ENCODE measurements at places on chromosomes 12 and 14. TPM values are rescaled to one million over a fixed set of nuclear protein-coding genes. Genes with fewer than 3 reads are reported as not detected.

DNA sequence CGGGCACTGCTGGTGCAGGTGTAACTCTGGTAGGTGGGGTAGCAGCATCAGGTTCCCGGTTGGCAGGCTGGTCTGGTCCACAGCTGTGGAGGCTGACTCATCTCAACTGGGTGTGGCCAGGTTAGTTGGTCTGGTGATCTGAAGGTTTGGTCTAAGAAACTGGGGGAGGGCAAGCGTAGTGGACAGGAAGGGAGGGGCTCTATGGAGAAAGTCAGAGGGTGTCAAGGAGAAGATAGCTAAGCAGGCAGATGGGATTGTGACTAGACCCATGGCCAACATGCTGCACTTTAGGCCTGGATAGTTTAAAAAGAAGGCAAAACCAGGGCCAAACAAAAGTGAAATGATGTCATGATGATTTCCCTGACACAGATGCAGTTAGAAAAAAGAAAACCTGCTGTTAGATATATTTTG, 7.9 kb downstream of the TRIM9 start:
- DNase-seq, result no peak

PPP4R4 gene
- 1.6 TPM for total RNA-seq

DNA sequence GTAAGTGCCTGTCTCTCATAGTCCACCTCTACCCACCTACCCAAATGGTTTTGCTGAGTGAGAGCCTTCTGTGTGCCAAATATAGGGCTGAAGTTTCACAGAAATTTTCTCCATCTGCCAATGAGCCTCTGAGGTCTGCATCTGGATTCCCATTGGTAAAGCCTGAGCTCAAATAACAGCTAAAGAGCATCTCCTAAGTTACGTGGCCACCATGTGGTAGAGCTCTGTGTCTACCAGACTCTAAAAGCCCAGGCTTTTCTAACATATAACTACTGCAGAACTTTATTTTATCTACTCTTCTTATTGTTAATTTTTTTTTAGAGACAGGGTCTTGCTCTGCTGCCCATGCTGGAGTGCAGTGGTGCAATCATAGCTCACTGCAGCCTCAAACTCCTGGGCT, 16.0 kb downstream of the AMDHD1 start:
- no peak for DNase-seq

- DNase-seq, result no peak
Observed at GRCh38 chr14:98385851-98386250, 886.1 kb downstream of the BCL11B start.

- no peak for DNase-seq
Observed at GRCh38 chr12:20342111-20342510, 26.2 kb upstream of the PDE3A start.

DNA sequence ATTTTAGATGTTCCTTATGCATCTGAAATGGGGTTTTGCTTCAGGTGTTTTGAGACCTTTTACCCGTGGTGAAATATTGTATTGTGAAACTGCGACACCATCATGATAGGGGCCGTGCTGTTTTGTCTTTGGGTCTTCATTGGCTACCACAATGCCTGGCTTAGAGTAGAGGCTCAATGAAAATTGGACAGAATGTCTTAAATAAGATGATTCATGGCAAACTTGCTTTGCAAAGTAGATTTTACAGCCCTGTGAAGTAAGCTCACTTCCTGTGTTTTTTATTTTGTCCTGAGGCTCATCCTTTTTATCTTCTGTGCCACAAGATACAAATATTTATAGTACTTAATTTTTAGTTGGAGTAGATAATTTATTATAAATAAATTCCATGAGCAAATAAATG, 111.3 kb upstream of the FRMD6 start:
- DNase-seq, result no peak

NTN4 gene
- total RNA-seq, result 0.59 TPM
